A172 (cell line): ENCODE measurements at places on chromosomes 3 and 15.

- no peak for DNase-seq
Observed at GRCh38 chr15:62417439-62417838, 252.4 kb upstream of the C2CD4B start.

- peak; percentile 63 for DNase-seq
Observed at GRCh38 chr3:132549890-132550578, 47.0 kb upstream of the ACKR4 start.

DNA sequence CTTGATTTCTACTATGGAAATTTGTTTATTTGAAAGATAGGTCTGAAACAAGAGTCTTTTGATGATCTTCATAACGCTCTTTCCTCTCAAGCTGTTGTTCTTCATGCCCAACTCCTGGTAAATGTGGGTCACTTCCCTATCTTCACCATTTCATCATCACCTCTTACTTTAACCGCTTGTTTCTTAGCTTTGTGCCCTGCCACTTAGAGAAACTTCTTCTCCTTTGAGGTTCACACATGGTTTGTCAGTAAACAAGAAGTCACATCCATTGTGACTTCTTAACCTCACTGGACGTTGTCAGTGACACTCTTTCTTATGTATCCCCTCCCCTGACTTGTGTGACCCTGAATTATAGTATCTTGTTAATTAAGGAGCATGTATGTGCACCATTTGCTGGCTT is 16.9 kb upstream of the P2RY13 start:
- no peak for DNase-seq

GRCh38 chr15:64845831-64846595 is 4.3 kb downstream of the PLEKHO2 start:
- DNase-seq, result no peak

DNA sequence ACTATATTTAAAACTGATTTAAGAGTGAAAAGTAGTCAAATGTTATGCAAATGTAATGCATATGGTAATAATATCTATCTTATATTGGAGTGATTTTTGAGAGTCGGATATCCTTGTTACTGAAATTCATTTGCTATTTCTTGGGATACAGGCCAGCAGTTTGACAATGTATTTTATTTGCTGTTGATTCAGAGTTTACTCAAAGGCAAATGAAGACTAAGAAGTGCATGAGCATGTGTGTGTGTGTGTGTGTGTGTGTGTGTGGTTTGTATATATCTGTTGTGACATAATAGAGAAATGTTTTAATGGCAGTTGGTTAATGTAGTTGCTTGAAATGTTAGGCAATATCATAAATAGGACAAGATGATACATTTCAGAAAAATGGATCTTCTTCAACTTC is 39.0 kb downstream of the UNC13C start:
- no peak for DNase-seq

- DNase-seq, result no peak
Observed at GRCh38 chr3:109351231-109351630, 13.9 kb upstream of the DPPA4 start.

GRCh38 chr3:161443921-161444693 is 52.5 kb upstream of the OTOL1 start:
- no peak for DNase-seq

GRCh38 chr3:113104357-113105092 is 106.8 kb upstream of the BOC start:
- DNase-seq, result no peak

DNA sequence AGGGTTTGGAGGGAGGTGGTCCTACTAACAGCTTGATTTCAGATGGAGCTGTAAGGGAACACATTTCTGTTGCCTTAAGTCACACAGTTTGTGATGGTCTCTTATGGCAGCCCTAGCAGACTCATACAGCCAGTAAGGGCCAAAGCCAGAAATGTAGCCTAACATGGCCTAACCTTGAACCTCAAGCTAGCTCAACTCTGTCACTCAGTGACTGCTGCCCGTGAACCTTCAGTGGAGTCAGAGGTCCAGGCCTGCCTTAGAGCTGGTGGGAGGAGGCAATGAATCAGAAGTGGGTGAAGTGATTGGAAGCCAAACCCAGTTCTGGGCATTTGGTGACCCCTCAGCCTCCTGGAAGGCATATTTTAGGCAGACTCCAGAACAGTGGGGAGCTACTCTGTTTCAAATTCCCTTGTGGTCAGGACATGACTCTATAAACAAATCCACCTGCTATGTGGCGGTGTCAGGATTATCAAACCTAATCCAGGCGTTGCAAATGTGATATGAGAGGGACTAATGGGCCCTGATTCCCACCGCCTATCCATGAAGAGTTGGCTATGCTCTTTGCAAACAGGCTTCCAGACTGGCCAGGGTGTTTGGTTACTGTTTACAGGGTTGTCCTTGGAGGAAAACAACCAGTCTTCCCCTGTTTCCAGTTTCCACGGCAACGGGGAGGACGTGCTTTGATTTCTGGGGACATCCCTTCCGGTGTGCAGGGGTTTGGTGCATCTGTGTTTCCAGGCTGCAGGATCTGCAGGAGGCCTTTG is 105.9 kb upstream of the AGBL1 start:
- no peak for DNase-seq

GRCh38 chr3:82875401-82875800 is 1114.0 kb upstream of the GBE1 start:
- no peak for DNase-seq

DNA sequence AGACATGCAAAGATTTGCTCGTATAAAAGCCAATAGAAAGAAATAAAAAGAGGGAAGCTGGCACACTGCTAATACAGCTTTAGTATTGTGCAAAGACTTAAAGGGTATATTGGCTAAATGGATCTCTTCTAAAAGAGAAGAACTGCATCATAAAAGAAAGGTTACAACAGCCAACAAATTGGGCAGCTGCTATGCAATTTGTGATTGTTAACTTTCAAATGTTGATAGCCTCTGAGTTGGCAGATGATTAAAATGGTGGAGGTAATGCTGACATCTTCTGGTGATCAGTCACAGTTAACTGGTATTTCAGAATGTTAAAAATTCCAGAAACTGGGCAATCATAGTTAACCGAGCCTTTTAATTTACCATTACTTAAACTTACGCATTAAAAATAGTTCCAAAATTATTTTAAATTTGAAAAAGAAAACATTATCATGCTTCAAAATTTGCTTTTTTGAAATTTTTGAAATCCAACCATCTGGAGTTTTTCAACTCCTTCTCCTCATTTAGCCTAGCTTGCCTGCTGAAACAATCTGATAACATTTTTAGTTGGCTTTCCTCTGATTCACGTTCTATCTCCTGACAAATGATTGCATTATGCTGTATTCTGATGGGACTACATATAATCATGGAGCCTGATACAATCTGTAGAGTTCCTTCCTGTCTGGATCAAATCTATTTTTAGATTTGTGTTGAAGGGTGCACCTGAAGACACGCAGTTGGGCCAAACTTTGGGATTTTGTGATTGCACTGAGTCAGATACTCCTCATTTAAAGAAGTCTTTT is 144.0 kb upstream of the PDZRN3 start:
- DNase-seq, result no peak

- DNase-seq, result no peak
Observed at GRCh38 chr3:79285871-79286270, 481.9 kb downstream of the ROBO1 start.

DNA sequence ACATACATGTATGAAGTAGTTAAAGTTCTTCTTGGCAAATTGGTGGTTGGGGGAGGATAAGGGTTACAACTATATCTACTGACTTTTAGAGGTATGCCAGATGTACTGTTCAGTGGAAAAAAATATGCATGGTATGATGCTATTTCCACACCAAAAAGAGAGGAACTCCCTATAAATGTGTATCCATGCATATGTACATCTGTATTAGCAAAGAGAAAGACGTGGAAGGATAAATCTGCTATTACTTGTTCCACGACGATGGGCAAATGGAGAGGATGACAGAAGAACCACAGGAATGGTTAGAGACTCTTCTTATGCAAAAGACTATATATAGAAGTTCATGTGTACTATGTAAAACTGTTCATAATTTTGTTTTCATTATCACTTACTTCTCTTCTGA is 197.6 kb downstream of the RORA start:
- no peak for DNase-seq

GRCh38 chr3:99118381-99118780 is 216.9 kb upstream of the DCBLD2 start:
- DNase-seq, result peak; percentile 38

GRCh38 chr3:57386307-57386706 is 93.8 kb upstream of the ASB14 start:
- DNase-seq, result no peak

- DNase-seq, result no peak
Observed at GRCh38 chr15:93070132-93070531, 18.9 kb downstream of the RGMA start.

GRCh38 chr3:13140596-13140995 is 67.4 kb upstream of the IQSEC1 start:
- DNase-seq, result no peak

- peak; percentile 99 for DNase-seq
Observed at GRCh38 chr3:185537369-185537970, 14.9 kb downstream of the LIPH start.

GRCh38 chr15:65303687-65304380 is 643 bp upstream of the RNU5B-1 start:
- DNase-seq, result peak; percentile 45

DNA sequence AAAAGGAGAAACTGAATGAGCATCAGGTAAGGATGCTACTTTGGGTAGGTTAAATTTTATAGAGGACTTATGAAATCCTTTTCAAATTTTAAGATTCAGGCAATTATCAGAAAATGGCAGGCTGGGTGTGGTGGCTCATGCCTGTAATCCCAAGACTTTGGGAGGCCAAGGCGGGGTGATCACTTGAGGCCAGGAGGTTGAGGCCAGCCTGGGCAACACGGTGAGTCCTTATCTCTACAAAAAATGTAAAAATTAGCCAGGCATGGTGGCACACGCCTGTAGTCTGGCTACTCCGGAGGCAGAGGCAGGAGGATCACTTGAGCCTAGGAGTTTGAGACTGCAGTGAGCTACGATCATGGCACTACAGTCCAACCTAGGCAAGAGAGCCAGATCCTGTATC is 23.1 kb downstream of the DCUN1D1 start:
- no peak for DNase-seq

- DNase-seq, result peak; percentile 46
Observed at GRCh38 chr15:72117486-72118016, 399 bp downstream of the MYO9A start.

DNA sequence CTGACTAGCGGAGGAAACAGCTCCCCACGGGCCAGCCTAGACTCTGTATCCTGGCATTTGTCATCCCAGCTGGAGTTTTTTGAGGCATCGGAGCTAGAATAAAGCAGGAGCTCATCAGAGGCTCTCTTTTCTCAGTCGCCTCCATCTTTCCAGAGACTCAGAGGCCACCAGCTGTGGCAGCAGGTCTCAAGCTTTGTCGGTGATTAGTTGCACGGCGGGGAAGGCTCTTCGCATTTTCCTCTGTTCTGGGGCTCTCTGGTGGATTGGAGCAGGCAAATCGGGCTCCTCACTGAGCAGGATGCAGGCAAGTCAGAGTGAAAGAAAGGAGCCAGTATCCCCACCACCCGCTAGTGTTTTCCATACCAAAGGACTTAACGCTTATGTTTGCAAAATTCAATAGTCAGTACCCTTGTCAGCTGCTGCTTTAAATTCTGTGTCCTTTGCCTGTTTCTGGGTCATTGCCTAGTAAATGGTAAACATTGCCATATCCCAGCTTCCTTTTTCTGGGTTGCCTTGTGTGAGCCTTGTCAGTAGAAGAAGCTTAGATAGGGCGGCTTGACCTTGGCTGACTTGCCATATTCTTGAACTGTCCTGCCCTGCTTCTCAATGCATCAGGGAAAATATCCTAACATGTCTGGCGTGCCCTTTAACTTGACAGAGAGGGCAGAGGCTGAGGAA is 127.1 kb downstream of the PTPRG start:
- DNase-seq, result no peak

DNA sequence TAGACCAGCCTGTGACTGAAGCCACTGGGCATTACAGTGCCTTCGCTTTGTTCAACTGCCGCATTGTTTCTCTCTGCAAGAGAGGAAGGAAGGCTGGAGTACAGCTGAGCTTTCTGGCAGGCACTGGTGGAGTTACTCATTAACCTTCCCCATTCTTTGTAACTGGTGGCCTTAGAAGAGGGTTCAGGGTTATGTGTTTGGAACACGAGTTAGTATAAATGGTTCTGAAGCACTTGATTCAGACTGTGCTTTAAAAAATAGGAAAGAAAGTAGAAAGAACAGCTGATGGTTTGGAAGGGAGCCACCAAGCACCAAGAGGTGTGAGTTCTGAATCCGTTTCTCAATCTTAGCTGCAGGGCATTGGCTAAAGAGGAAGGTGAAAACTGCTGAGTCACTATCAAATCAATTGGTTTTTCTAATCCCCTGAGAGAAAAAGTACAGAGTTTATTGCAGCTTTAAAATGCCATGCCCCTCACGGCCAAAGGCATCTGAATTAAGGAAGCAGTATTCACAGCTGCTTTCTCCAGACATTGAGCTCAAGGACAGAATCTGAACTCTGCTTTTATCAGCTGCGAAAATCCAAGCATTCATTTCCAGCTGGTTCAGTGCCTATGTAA is 3.6 kb downstream of the HGD start:
- DNase-seq, result peak; percentile 51

DNA sequence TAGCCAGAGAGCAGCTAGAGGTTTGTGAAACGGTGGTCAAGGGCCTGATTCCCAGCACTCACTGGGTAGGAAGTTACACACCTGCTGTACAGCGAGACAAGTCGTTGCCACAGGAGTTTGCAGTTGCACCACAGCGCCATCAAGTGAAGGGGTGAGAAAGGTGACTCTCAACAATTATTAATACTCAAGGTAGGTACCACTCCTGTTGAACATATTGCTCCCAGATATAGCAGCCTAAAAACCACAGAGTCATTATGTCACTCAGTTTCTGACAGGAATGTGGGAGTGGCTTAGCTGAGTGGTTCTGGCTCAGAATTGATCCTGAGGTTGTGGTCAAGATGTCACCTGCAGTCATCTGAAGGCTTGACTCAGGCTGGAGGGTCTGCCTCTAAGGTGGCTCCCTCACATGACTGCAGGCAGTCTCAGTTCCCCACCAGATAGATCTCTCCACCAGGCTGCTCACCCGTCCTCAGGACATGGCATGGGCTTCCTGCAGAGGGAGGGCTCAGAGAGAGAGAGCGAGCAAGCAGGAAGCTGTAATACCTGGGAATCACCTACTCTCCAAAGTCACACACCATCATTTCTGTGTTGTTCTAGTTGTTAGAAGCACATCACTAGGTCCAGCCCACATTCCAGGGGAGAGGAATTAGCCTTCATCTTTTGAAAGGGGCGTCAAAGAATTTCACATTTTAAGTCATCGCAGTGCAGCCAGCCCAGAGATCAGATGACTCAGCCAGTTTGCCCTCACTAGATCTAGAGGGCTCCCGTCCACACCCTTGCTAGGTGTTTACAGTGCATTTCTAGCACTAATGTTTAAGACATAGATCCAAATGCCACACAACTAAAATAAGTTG is 17.0 kb upstream of the ANO10 start:
- peak; percentile 75 for DNase-seq

DNA sequence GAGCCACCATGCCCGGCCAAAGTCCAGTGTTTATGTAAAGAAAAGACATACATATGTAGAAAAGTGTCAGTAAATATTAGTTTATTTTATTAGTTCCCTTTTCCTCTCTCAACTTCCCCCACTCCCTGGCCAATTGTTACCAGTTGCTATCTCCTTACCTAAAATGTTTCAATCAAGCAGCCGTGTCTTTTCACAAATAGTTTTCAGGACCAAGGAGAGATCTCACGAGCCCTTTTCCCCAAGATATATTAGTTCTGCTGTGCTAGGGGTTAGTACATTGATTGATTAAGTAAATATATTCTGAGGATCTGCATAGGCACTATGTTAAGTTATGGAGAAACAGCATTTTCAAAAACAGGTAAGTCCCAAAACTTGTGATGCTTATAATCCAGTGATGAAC is 87.4 kb downstream of the ZIC4 start:
- DNase-seq, result no peak

- no peak for DNase-seq
Observed at GRCh38 chr3:30729936-30730335, 123.5 kb downstream of the TGFBR2 start.

- no peak for DNase-seq
Observed at GRCh38 chr3:23479026-23479425, 275.9 kb downstream of the UBE2E2 start.
